ENCODE measurements at places on chromosomes 5 and 9. TPM values are rescaled to one million over a fixed set of nuclear protein-coding genes. Genes with fewer than 3 reads are reported as not detected.
A peak's percentile ranks its signal among the peaks of the same experiment; 100 is the strongest.

DNA sequence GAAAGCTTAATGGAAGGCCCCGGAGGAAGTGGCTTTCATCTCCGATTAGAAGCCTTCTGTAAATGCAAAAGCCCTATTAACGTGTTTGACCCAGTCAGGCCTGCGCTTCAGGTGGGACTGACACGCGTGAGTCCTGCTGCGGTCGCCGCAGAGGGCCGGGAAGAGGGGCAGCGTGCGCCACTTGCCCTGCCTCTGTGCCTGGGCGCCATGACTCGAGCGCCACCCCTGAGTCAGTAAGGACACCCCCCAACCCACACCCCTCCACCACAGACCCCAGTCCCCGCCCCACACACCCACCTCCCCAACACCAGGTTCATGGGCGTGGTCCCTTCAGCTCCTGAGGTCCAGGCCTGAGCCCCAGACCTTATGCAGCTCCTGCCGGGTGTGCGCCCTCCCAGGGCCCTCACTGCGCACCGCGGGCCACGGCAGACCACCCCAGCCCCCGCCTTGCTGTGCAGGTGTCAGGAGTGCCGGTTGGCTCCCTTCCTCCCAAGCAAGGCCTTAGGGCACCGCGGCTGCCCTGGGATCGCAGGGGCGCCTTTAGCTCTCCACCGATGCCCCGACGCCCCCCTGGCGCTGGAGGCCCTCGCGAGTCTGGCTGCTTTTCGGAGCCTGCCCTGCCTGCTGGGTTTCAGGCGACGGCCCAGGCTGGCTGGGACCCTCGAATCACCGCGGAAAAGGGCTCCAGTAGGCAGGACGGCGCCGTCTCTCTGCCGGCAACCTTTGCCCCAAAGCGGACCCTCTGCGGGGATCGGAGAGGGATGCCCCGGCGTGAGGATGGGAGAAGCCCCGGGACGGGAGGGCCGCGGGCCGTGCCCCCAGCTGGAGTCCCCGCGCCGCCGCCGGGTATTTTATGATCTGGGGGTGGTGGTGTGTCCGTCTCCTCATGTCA lies 625 bp upstream of the OLFM1 start:
- peak overlapping the region; percentile 68 for H3K27ac ChIP-seq
- no peaks in the 10 kb centered on the region for H3K36me3 ChIP-seq
- DNase-seq: no peak
- peak overlapping the region; percentile 67 for H3K4me3 ChIP-seq
- H3K27me3 ChIP-seq: peaks cover 68% of the 10 kb centered on the region
- peaks cover 41% of the 10 kb centered on the region for H3K4me1 ChIP-seq

- no peak for DNase-seq
- peaks cover 70% of the 10 kb centered on the region for H3K4me1 ChIP-seq
- no peak overlapping the region for H3K4me3 ChIP-seq
These were observed 85.5 kb downstream of the PALM2AKAP2 start for GRCh38 chr9:109865521-109865920.

GRCh38 chr5:22372826-22373660 lies 480.1 kb downstream of the CDH12 start:
- DNase-seq: no peak
- no peak overlapping the region for H3K4me3 ChIP-seq
- H3K4me1 ChIP-seq: no peaks in the 10 kb centered on the region
- H3K27me3 ChIP-seq: no peaks in the 10 kb centered on the region

DNA sequence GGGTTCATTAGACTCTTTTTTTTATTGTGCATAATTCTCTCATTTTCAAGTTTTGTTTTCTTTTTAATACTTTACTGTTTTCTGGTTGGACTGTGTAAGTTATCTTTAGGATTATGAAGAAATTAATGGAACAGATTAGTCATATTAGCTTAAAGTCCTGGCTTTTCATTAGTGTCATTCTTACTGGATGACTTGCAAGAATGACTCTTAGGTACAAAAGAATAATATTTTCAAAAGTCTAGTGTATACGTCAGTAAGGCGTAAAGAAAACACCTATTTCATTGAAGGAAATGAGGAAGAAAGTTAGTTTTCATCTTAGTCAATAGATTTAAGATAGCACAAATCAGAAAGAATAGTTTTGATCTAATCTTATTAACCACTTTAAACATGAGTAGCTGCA lies 20.4 kb downstream of the UHRF2 start:
- H3K36me3 ChIP-seq: peaks cover 16% of the 10 kb centered on the region
- H3K4me3 ChIP-seq: no peak overlapping the region
- H3K27ac ChIP-seq: no peak overlapping the region

DNA sequence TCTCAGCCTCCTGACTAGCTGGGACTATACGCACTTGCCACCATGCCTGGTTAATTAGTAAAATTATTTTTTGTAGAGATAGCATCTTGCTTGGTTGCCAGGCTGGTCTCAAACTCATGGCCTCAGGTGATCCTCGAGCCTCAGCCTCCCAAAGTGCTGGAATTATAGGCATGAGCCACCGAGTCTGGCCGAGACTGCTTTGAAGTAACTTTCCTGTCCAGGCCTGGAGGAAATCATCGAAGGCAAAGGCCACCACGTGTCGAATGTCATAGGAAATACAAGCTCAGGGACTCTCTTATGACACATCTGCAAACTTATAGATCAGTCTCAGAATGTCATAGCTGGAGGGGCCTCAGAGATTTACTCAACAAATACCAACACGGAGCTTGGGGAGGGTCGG lies 25.1 kb downstream of the RAPGEF1 start:
- peak overlapping the region; percentile 83 for H3K27ac ChIP-seq
- peaks cover 98% of the 10 kb centered on the region for H3K4me1 ChIP-seq
- no peaks in the 10 kb centered on the region for H3K36me3 ChIP-seq
- DNase-seq: no peak
- no peaks in the 10 kb centered on the region for H3K27me3 ChIP-seq
- H3K4me3 ChIP-seq: no peak overlapping the region

GRCh38 chr5:54757541-54757940 lies 227.9 kb downstream of the ESM1 start:
- no peak for DNase-seq
- H3K27me3 ChIP-seq: no peaks in the 10 kb centered on the region
- no peak overlapping the region for H3K27ac ChIP-seq
- no peaks in the 10 kb centered on the region for H3K36me3 ChIP-seq

DNA sequence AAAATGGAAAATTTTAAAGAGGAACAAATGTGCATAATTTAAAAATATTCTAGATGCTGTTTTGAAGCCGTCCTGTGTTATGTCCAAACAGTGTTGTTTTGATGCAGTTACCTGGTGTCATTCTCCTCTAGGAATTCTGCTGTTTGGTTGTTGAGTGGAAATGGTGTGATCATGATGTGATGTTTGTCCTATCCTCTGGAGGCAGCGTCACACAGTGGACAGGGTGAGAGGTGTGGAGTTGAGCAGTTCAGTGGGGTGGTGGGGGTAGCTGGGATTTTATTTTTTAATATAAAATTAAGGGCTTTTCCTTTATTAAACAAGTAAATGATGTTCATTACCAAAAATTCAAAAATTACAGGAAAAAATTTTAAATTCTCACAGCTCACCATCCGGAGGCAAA lies 31.2 kb downstream of the PRDM6 start:
- H3K4me1 ChIP-seq: no peaks in the 10 kb centered on the region
- no peak for DNase-seq
- no peak overlapping the region for H3K27ac ChIP-seq
- H3K36me3 ChIP-seq: no peaks in the 10 kb centered on the region

- H3K27me3 ChIP-seq: no peaks in the 10 kb centered on the region
- peaks cover 73% of the 10 kb centered on the region for H3K36me3 ChIP-seq
- no peak overlapping the region for H3K27ac ChIP-seq
- no peak for DNase-seq
- peaks cover 45% of the 10 kb centered on the region for H3K4me1 ChIP-seq
- no peak overlapping the region for H3K4me3 ChIP-seq
These were observed 168.3 kb upstream of the OTULINL start for GRCh38 chr5:14413331-14413750.

DNA sequence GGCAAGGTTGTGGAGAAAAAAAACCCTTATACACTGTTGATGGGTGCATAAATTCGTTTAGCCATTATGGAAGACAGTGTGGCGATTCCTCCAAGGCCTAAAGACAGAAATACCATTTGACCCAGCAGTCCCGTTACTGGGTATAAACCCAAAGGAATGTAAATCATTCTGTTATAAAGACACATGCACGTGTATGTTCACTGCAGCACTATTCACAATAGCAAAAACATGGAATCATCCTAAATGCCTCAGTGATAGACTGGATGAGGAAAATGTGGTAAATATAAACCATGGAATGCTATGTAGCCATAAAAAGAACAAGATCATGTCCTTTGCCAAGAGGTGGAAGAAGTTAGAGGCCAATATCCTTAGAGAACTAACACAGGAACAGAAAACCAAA lies 119.9 kb upstream of the PRR16 start:
- H3K27me3 ChIP-seq: no peaks in the 10 kb centered on the region
- no peak overlapping the region for H3K27ac ChIP-seq
- no peaks in the 10 kb centered on the region for H3K4me1 ChIP-seq
- no peaks in the 10 kb centered on the region for H3K36me3 ChIP-seq
- no peak for DNase-seq

The HDHD3 gene
- total RNA-seq: 8.9 TPM

The CSF2 gene
- not detected for total RNA-seq

The ADAMTS6 gene
- total RNA-seq: 1.5 TPM

The OGN gene
- 19.2 TPM for total RNA-seq

The PWWP2A gene
- total RNA-seq: 9.9 TPM

The FBLL1 gene
- total RNA-seq: not detected

Measured in left ventricle myocardium inferior (tissue), 1 donor.